ENCODE measurements at places on chromosomes 11 and 22. TPM values are rescaled to one million over a fixed set of nuclear protein-coding genes. Genes with fewer than 3 reads are reported as not detected.

Gene LDLRAD3
- polyA plus RNA-seq = 23.7 TPM

Gene TEX54
- polyA plus RNA-seq = not detected

GRCh38 chr22:19823191-19823901 lies 31.3 kb downstream of the GNB1L start:
- DNase-seq = no peak

GRCh38 chr11:125585487-125585886 lies 7.2 kb upstream of the STT3A start:
- no peak for DNase-seq

Gene NTM
- polyA plus RNA-seq = 36.2 TPM

GRCh38 chr11:74000307-74001133 lies 8.4 kb downstream of the UCP3 start:
- DNase-seq = no peak

- DNase-seq = no peak
Observed at GRCh38 chr11:109991835-109992234, 101.4 kb upstream of the ZC3H12C start.

GRCh38 chr11:123681030-123681429 lies 26.6 kb upstream of the SCN3B start:
- DNase-seq = no peak

- DNase-seq = no peak
Observed at GRCh38 chr22:17970201-17970708, 54.1 kb downstream of the MICAL3 start.

- DNase-seq = no peak
Observed at GRCh38 chr11:45661439-45662055, 3.9 kb downstream of the CHST1 start.

DNA sequence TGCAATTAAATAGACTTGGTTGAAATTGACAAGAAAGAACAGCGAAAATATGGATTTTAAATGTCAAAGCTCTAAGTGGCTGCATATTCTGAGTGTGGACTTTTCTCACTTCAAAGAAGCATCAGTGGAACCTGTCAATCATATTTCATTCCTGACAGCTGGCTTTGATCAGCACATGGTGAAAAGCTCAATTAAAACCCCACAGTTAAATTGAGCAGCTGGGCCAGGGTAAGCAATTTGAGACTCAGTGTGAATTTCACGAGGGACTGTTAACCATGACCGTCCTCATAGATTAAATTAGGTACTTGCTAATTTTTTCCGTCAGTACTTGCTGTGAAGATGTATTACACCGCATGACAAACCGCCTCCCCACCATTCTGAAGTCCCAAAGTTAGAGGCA lies 11.0 kb upstream of the OR10D3 start:
- no peak for DNase-seq

DNA sequence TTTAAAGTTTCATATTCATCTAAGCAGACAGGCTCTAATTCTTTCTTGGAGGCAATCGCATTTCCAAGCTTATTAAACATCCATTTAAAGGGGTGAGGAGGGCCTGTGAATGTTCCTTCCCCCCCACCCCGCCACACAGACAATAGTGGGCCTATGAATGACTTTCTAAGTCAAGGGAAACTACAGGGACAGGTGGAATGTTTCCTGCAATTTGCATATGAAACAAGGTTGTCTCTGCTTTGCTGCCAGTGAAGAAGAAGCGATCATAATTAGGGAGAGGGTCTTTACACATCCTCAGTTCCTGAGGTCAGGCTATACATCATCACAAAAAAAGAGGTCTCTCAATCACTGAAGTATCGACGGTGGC lies 127.9 kb upstream of the OPCML start:
- no peak for DNase-seq

GRCh38 chr11:47272706-47273105 lies 2.8 kb downstream of the MADD start:
- no peak for DNase-seq

GRCh38 chr11:32081129-32081641 lies 9.7 kb upstream of the RCN1 start:
- DNase-seq = no peak

DNA sequence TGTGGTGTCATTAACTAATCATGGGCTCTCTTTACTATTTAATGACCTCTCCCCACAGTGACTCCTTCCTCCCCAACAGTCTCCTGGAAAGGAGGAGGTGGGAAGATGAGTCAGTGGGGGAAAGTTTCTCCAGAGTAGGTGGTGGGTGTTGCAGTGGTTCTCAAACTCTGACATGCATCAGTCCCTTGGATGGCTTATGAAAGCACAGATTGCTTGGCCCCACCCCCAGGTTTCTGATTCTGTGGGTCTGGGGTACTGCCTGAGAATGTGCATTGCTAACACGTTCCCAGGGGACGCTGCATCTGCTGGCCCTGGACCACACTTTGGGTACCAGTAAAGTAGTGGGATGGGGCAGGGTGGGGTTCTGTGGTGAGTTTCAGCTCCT lies 9.8 kb downstream of the CD82 start:
- no peak for DNase-seq

Gene VPREB3
- polyA plus RNA-seq = 0.70 TPM

- no peak for DNase-seq
Observed at GRCh38 chr11:97202613-97203292, 812.9 kb downstream of the JRKL start.

- DNase-seq = no peak
Observed at GRCh38 chr11:60887556-60887955, 18.8 kb downstream of the PRPF19 start.

Gene AP1B1
- polyA plus RNA-seq = 49.7 TPM

DNA sequence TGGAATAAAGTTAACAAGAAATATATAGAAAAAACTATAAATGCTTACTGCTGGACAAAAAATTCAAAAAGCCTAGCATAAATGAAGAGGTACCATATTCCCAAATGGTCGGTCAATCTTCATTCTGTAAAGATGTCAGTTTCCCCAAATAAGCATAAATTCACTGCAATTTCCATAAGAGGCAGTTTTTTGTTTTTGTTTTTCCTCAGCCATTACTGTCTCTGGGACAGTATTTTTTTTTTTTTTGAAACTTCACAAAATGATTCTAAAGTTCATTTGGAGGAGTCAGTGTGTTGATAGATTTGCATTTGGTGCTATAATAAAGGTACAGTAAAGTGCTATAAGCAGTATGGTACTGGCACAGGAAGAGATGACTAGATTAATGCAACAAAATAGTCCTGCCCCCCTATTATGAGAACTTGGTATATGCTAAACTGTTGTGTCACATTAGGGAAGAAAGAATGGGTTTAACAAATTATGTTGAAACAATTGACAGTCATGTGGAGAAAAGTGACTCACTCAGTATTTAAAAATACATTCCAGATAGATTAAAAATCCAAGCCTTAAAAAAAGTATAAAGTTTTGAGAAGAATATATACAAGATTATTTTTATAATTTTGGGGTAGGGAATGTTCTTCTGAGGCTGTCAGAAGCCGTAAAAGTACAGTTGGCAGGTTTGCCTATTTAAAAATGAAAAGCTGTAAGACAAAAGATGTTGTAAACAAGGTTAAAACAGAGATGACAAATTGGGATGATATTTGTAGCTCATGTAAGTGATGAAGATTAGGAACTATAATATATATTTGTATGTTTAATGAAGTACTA lies 2.6 kb upstream of the FTH1 start:
- no peak for DNase-seq

DNA sequence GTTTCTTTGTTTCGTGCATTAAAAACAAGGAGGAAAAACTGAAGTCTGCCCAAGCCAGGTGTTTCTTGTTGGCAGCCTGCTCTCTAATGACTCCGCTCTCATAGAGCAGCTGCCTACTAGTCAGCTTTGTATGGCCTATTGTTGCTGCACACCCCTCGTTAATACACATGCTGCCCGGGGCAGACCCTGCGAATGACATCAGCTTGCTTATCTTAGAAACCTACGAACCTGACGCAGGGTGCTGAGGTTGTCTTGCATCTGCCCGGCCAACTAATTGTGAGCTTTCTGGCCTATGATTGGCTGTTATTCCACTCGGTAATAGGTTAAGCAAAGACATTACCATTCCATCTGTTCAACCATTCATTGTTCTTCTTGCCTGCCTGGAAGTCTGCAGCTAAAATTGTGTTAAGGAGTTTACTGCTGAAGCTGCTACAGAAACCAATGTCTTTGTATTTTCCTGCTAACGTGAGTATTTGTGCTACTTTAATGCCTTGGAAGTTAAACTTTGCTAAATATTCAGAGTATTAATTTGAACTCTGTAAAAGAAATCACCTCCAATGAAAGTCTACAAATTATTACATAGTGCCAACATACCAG lies 37.5 kb downstream of the ZC3H12C start:
- peak; percentile 20 for DNase-seq

DNA sequence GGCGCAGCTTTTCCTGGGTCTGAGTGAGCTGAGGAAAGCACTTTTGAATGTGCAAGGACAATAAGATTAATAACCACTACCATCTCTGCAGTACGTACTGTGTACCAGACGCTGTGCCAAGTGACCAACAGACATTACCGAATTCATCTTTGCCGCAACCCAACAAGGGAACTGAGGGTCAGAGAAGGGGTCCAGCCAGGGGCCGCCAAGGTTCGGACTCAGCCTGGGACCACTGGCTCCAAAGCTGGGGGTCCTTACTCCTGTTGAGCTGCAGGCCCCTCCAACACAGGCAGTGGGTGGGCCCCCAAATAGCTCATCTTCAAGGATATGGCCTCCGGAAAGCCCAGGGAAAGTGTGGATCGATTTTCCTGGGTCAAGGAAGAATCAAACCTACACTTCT lies 55.0 kb upstream of the EMID1 start:
- DNase-seq = no peak

DNA sequence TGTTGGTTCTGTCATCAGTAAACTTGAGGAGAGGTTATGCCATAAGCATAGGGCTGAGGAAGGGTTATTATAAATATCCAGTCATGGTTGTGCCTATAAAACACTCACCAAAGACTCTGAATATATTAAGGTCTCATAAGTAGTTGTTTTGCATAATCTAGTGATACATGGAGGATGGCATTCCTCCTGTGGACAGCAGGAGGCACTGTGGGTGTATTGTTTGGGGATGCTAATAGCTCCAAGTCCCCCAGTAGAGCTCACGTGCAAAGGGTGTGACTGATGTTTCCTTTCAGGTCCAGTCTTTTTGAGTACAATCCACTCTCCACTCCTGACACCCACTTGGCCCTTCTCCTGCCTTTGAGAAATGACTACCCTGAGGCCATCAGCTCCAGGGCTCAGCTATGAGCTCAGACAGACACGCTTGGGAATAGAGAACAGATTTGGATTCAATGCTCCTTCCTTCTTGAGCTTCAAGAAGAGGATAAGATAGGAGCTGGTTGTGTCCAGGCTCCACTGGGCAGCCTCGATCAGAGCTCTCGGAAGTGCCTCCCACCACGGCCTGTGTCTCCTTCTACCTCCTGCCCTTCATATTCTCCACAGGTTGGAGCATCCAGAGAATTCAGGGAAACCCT lies 85.2 kb upstream of the IGLL5 start:
- no peak for DNase-seq

DNA sequence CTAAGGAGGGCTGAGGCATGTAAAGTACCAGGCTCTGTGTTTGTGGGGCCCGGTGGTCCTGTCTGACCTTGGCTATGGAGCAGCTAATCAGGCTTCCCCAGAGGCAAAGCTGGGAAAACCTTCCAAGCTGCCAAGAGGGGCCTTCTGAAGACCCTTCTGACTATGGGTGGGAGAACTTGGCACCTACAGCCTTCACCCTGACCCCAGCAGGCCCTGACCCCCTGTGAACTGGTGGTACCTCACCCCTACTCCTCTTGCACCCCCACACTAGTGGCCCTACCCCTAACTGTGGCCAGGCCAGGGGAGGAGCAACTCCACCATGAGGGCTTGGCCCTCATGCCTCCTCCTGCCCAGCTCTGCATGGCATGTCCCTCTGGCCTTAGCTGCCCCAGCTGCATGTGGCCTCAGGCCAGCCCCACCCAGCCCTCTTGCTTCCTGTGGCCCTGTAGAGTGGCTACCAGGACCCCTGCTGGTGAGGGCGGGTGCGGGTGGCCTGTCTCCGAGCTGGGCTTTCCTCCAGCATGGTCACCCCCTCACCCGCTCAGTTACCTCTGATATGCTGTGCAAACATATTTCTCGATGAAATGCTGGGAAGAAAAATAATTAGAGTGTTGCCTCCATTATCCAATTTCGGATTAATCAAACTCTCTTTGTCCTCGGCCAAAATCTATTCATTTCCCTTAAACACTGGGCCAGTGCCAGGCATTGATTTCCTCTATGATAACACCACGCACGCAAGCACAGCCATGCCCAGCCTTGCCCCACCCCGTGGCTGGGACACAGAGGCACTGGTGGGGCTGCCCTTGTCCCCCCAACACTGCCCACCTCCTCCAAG lies 7.5 kb downstream of the GNAZ start:
- DNase-seq = no peak

GRCh38 chr11:41053894-41054293 lies 405.6 kb downstream of the LRRC4C start:
- DNase-seq = no peak

DNA sequence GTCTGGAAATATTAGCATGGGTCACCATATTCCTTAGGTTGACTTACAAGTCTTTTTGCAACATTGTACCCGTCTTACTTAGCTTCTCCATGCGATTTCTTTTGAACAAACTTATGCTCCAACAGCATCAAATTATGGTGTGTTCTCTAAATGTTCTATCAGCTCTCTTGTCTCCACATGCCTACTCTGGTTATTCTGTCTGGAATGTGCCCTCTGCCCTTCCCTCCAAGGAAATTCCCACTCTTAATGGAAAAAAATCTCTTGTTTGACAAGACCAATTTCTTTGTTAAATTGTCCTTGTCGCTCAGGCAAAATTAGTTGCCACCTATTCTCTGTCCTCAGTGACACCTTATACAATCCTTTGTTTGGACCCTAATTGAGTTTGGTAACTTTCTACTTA lies 522.8 kb upstream of the LUZP2 start:
- no peak for DNase-seq

All from right renal pelvis (tissue), 4 donors.